Type B pancreatic cell (in vitro differentiated cells): ENCODE measurements at places on chromosomes 2 and 18. TPM values are rescaled to one million over a fixed set of nuclear protein-coding genes. Genes with fewer than 3 reads are reported as not detected.

KCNF1 gene
- total RNA-seq: 3.6 and 3.7 TPM in 2 replicates

COLEC11 gene
- total RNA-seq: 0.33 and 0.63 TPM in 2 replicates

BMP10 gene
- 0.36 TPM in 1 of 2 replicates, not detected in the other for total RNA-seq

PRKCE gene
- total RNA-seq: 9.5 and 21.2 TPM in 2 replicates

PID1 gene
- 0.79 and 0.92 TPM in 2 replicates for total RNA-seq

RAD51AP2 gene
- 0.12 TPM in 2 replicates for total RNA-seq

DNA sequence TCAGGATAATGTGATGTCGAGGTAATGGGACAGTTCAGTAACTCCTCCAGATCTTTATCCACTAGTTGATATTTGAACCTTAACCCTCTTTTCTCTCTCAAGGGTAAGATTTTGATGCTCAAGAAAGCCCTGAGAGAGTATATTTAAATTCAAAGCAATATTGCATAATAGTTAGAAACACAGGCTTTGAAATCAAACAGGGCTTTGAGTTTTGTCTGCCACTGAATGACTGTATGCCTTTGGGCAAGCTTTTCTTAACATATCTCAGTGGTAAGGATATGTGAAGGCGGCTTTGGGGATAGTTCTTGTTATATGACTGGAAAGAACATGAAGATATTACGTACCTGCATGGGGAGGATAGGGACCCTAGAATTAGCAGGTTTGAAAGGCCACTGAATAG, 11.1 kb downstream of the ITPRID2 start:
- peak overlapping the region; percentile 4 for H3K4me3 ChIP-seq
- H3K36me3 ChIP-seq: peaks cover 53% of the 10 kb centered on the region
- H3K27me3 ChIP-seq: no peaks in the 10 kb centered on the region
- H3K4me1 ChIP-seq: peaks cover 34% of the 10 kb centered on the region

GRCh38 chr2:48722391-48722790, 33.1 kb downstream of the LHCGR start:
- H3K4me1 ChIP-seq: peaks cover 30% of the 10 kb centered on the region
- H3K27ac ChIP-seq: peak overlapping the region; percentile 64
- no peak for DNase-seq

GRCh38 chr18:28485918-28486317, 309.0 kb upstream of the CDH2 start:
- H3K36me3 ChIP-seq: no peaks in the 10 kb centered on the region
- no peaks in the 10 kb centered on the region for H3K27me3 ChIP-seq
- no peak overlapping the region for H3K4me3 ChIP-seq

GRCh38 chr2:234497594-234498235, 834 bp upstream of the ARL4C start:
- peak overlapping the region; percentile 84 for H3K4me3 ChIP-seq
- peaks cover 21% of the 10 kb centered on the region for H3K36me3 ChIP-seq
- no peak for DNase-seq
- peaks cover 23% of the 10 kb centered on the region for H3K4me1 ChIP-seq
- peak overlapping the region; percentile 89 for H3K27ac ChIP-seq

DNA sequence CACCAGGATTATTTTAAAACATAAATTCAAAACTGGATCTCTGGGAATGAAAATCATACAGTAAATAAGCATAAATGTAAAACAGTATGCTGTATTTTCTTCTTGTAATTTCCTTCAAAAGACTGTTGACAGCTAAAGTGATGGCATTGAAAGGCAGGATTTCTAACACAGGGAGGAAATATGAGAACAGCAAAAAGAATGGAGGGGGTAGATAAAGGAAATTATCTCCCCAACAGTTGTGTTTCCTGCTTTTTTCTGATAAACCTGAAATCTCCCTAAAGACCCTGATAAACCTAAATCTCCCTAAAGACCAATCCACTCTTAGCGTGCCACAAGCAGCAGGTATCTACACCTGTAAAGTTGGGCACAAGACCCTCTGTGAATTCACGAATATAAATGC, 50.8 kb downstream of the PIAS2 start:
- DNase-seq: no peak
- no peak overlapping the region for H3K4me3 ChIP-seq
- no peaks in the 10 kb centered on the region for H3K27me3 ChIP-seq

DNA sequence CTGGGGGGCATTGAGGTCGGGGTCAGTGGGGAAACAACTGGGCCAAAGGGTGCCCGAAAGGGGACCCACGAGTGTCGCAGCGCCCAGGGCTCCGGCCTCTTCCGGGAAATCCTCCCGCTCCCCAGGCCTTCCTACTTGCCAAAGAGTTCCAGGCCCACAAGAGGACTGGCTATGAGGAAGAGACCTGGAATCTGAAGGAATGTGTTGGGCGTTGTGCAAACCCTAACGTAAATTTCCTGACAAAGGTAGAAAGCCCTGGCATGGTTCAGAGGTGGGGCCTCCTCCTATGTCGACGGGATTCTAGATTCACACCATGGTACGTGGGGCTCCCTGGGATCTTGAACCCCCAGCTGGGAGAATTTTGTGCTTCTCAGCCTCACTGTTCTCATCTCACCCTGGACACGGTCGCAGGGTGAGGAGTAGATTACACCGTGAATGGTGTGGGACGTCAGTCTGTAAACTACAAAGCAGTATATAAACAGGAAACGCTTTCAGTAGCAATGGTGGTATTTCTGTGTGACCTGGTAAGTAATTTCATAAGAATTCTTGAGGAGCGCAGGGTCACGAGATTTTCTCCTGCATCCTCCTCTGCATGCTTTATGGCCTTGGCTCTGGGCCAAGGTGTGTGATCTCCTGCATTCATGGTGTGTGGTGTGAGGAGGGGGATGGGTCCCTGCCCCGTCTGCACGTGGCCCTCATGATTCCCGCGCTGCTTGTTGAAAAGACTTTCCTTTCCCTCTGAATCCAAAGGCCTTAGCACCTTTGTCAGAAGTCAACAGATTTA, 868 bp downstream of the HSBP1L1 start:
- no peak for DNase-seq
- H3K27ac ChIP-seq: peak overlapping the region; percentile 90
- H3K4me1 ChIP-seq: peaks cover 11% of the 10 kb centered on the region
- peaks cover 4% of the 10 kb centered on the region for H3K27me3 ChIP-seq
- H3K4me3 ChIP-seq: peak overlapping the region; percentile 83

DNA sequence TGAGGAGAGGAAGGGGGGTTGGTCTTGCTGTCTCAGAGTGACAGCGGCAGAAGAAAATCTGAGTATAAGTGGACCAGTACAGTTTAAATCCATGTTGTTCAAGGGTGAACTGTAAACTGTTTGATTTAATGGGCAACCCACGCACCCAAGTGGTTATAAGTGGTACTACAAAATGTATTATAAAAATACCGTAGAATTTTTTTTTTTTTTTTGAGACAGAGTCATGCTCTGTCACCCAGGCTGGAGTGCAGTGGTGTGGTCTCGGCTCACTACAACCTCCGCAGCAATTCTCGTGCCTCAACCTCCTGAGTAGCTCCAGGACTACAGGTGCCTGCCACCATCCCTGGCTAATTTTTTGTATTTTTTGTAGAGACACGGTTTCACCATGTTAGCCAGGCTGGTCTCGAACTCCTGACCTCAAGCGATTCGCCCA, 2.1 kb upstream of the CHCHD5 start:
- no peak for DNase-seq
- H3K36me3 ChIP-seq: peaks cover 4% of the 10 kb centered on the region
- H3K27me3 ChIP-seq: no peaks in the 10 kb centered on the region
- peak overlapping the region; percentile 58 for H3K4me3 ChIP-seq
- H3K27ac ChIP-seq: no peak overlapping the region
- H3K4me1 ChIP-seq: peaks cover 14% of the 10 kb centered on the region
